ENCODE measurements at places on chromosomes 7 and 10.

DNA sequence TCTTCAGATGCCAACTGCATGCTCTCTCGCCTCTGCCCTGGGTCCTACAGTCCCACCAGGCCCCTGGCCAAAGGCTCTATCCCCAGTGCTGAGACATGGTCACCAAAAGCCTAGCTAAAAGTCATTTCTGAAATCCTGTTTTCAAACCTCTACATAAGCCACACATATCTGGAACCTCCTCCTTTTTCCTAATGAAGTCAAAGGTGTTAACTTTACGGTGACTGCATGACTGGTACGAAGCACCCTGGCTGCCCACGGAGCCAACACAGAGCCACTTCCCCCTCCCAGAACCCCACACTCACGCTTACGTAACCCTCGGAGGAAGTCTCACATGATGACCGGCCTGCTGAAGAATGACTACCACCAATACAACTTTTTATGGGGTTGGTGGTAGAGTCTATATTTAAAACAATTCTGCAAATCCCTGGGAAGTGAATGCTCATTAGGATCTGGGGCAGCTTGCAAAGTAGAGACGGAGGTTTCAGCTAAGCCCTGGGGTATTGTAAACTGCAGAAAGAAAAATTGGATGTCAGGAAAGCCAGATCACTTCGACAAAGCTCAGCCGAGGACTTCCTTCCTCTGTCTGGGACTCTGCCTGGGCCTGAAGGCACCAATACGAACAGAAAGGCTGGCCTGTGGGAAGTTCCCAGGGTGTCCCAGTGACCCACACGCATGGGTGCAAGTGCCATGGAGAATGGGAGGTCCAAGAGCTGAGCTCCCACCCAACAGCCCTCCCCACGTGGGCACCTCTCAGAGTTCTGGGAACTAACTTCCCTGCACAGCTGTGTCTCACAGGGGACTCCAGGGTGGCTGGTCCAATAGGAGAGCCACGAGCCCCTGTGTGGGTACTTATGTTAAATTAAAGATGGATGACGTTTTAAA is 50.7 kb downstream of the PDGFA start:
- no peak for DNase-seq

GRCh38 chr10:88343761-88344484 is 239.2 kb downstream of the RNLS start:
- no peak for DNase-seq

DNA sequence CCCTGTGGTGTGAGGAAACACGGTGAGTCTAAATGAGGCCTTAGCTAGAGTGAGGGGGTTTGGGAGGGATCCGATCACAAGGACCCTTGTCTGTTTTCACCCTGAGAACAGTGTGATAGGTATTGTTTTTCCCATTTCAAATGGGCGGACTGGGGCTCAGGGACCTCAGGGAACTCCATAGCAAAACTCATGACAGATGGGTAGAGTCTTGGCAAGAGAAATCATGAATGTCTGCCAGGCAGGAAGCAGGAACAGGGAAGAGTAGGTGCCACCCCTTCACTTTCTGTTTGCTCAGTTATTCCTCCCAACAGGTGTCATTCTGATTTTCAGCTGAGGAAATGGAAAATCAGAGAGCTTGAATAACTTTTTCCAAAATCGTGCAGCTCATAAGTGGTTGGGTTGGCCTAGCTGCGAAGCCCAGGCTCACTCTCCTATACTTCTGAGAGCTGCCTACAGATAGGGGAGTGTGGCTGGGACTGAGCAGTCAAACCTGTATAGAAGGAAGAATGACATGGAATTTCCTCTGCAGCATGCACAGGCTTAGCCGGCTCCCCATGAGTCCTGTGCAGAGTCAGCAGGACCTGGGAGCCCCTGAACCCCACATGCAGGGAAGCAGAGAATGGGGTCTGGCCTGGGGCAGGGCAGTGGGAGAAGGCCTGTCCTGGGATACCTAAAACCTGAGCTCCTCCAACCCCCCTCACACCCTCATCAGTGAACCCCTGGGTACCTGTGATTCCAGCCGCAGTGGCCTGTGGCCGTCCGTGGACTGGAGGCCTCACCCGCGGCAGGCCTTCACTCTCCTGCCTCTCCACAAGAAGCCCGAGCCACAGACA is 17.6 kb upstream of the C10orf105 start:
- no peak for DNase-seq

DNA sequence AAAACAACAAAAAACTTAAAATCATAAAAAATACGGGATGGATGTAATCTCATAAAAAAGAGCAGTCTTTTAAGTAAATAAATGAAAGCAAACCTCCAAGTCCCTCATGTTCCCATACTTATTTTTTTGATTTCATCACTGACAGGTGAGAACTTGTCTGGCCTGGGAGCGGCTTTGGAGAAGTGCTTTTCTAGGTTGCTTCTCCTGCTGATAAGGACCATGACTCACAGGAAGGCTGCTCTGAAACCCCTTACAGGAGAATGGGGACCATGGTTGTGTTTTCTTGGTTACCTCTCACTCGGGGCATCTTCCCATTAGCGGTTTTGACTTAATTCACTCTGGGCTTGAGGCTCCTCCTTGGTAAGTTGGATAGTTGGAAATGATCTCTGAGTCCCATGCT is 237.4 kb downstream of the CAMK1D start:
- no peak for DNase-seq

- DNase-seq, result no peak
Observed at GRCh38 chr7:42175834-42176723, 60.9 kb downstream of the GLI3 start.

GRCh38 chr10:1538531-1539061 is 198.7 kb downstream of the ADARB2 start:
- no peak for DNase-seq

DNA sequence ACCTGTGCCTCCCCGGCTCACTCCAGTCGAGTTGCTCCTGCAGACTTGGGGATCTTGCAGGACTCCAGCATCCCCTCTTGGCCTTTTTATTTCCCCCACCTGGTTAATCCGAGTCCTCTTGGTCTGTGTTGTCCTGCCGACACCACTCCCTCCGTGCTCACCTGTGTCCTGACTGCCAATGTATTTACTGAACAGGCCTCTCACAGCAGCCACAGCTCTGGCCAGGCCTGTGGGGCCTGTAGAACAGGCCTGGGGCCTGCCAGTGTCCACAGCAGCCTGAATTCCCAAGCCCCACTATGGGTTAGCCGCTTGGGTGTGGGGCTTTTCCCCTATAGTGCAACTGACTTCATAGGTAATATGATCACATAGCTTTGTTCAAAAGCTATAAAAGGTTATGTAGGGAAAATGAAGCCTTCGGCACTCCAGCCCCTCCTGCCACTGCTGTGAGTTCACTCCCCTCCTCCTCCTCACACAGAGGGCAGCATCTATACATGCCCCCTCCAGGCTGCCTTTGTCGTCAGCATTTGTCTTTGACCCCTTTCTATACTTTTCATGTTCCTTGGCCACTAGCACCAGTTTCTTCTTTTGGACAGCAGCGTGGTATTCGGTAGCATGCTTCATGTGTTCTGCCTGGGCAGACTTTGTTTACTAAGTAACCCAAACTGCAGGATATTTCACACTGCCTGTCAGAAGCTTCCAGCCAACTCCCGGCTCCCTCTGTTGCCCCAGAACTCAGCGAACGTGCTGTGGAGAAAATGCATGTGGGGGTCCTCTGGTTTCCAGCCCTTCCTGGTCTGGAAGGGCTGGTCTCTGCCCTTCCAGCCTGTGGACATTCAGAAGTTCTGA is 46.1 kb downstream of the ZNF467 start:
- no peak for DNase-seq

GRCh38 chr7:98354052-98354451 is 46.8 kb downstream of the BAIAP2L1 start:
- no peak for DNase-seq

DNA sequence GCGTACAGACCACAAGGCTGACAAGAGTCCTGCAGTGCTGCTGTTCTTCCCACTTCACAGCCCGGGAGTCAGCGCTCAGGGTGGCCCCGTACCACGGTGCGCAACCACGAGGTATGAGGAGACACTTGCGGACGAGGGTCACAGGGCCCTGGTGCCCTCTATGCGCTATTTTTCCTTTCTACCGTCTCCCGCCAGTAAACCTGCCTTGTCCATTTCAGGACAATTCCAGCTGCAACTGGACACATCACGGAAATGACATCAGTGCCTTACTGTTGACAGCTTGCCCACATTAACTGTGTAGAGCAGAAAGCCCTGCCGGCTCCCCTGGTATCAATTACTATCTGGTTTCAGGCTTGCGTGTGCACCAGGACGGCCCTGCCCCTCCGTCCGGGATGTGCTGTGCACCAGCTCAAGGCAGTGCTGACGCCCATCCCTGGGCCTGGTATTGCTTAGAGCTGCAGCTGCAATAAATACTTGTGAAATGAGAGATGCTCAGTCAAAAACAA is 65.1 kb downstream of the ZRANB1 start:
- no peak for DNase-seq

- DNase-seq, result no peak
Observed at GRCh38 chr10:122139627-122140170, 131.4 kb upstream of the BTBD16 start.

GRCh38 chr7:102125127-102125596 is 161.5 kb upstream of the SH2B2 start:
- DNase-seq, result no peak

GRCh38 chr7:151494298-151495284 is 25.1 kb downstream of the RHEB start:
- no peak for DNase-seq

- DNase-seq, result no peak
Observed at GRCh38 chr7:81128011-81128410, 209.2 kb upstream of the SEMA3C start.

- DNase-seq, result no peak
Observed at GRCh38 chr10:14705548-14706230, 69.0 kb downstream of the FAM107B start.

DNA sequence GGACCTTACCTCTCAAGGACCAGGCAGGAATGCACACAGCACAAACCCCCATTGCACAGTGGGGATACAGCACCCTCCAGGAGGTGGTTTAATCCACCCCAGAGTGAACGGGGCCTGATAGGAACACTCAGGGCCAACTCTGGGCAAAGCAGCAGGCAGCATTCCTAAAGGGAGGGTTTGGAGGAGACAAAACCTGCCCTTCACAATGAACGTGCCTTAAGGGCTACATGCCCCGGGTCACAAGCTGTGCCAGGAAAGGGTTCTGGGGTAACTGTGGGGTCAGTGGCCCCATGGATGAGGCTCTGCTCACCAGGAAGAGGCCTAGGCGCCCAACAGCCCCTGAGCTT is 1.1 kb downstream of the GPRIN2 start:
- no peak for DNase-seq

- DNase-seq, result no peak
Observed at GRCh38 chr10:49096890-49097445, 18.4 kb downstream of the VSTM4 start.

DNA sequence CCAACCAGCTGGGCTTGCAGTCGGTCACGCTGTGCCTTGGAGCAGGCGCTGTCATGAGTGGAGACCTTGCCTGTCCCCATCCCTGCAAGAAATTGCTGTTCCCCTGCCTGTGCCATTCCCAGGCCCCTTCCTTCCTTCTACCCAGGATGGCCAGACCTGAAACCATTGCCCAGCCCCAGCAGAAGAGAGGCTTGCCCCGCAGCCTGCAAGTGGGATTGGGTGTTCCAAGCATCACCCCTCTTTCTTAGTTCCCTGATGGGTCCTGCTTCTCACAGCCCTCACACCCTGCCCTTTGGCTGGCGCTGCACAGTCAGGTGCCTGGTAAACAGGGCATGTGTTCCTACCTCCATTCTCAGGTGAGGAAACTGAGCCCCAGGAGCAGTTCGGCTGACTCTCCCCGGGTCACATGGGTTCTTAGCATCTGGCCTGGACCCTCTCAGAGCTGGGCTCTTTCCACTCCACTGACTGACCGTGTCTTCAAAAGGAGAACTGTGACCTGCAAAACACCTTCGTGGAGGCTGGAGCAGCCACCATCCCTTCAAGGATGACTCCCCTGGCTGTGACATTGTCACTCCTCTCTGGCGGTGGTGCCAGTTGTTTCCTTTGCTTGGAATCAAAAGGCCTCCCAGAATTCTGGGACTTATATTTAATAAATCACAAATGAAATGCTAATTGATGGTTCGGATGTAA is 41.9 kb upstream of the PDCD4 start:
- no peak for DNase-seq

- no peak for DNase-seq
Observed at GRCh38 chr10:71393841-71394475, 2.8 kb upstream of the CDH23 start.

DNA sequence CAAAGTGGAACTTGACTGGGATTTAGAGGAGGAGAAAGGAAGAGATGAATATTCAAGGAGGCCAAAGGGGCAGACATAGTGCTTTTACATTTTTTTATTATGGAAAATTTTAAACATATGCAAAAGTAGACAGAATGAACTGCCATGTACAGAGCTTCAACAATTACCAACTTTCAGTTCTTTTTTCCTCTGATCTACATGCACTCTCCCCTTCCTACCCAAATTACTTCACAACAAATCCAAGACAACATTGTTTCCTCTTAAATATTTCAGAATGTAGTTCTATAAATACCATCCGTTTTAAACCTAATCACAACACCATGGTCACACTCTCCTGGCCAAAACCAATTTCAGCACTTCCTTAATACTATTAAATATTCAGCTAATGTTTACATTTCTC is 83.5 kb upstream of the FZD1 start:
- DNase-seq, result no peak

- no peak for DNase-seq
Observed at GRCh38 chr7:21757537-21758282, 188.0 kb downstream of the CDCA7L start.

GRCh38 chr7:84002348-84002747 is 192.2 kb downstream of the SEMA3A start:
- DNase-seq, result no peak

GRCh38 chr7:107920048-107920772 is 29.2 kb downstream of the DLD start:
- no peak for DNase-seq

GRCh38 chr7:38066391-38066790 is 111.7 kb upstream of the STARD3NL start:
- no peak for DNase-seq

DNA sequence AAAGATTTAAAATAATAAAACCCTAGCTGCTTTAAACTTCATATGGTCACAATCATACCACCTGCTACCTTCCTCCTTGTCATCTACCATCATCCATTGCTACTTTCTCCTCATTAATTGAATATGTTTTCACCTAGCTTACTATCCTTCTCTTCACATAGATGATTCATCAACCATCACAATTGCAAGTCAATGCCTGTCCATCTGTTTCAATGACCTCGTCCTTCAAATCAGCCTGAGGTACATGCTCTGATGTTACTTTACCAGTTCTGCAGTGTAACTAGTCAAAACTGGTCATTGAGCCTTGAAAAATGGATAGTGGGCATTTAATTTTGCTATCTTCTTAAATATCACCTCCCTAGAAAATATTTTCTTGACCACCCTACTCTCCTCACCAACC is 164.7 kb downstream of the SEMA3E start:
- DNase-seq, result no peak

GRCh38 chr10:11154333-11154732 is 136.7 kb downstream of the CELF2 start:
- DNase-seq, result no peak
